Left cardiac atrium (tissue), 4 donors: ENCODE measurements at places on chromosomes 4 and X. TPM values are rescaled to one million over a fixed set of nuclear protein-coding genes. Genes with fewer than 3 reads are reported as not detected.

Gene LDOC1
- 7.9 TPM for total RNA-seq

DNA sequence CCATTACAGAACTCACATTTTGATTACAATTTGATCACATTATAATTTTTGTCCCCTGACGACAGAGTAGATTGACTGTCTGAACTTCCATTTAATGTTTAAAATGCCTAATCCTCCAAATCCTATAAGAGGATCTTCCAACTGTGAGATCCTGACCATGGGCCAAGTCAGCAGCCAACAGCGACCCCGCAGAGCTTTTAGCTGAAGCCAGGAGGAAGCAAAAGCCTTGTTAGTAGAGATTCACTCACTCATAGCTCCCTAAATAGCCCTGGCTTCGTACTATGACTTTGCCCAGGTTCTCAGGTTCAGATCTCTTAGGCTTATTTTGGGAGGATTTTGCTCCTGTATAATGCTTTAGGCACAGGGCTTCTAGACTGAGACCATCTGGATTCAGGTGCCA lies 413.1 kb downstream of the NKX6-1 start:
- no peak for DNase-seq

GRCh38 chr4:21205821-21206531 lies 505.7 kb downstream of the PACRGL start:
- DNase-seq = no peak

DNA sequence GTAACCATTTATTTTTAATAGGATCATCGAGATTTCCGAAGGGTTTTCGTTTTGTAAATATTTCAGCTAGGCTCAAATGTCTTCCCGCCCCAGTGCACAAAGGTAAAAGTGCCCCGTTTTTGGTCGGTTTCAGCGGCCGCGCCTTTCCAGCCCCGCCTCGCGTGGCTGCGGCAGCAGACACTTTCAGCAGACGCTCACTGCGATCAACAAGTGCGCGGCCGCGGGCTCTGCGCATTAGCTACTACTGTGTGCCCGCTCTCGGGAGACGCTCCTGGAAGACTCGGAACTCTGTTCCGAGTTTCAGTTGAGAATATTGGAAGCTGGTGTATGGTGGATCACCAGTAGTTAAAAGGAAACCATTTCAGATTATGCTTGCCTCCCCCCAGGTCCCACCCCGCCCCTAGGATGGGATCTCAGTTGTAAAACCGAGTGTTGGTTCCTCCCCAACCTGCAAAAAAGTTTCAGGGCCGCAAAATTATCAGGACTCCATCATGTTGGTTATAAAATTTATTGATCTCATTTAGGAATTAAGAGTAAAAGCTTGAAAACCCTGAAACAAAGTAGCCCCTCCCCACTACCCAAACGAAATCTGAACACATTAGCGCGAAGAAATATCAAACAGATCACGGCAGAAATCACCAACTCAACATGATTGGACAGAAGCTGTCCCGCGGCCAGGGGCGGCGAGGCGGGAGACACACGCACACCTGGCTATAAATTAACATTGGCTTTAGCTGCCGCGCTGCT lies 2.2 kb downstream of the SOX3 start:
- no peak for DNase-seq

Gene CCSER1
- total RNA-seq = 12.3 TPM

Gene CXCL5
- total RNA-seq = 0.09 TPM

DNA sequence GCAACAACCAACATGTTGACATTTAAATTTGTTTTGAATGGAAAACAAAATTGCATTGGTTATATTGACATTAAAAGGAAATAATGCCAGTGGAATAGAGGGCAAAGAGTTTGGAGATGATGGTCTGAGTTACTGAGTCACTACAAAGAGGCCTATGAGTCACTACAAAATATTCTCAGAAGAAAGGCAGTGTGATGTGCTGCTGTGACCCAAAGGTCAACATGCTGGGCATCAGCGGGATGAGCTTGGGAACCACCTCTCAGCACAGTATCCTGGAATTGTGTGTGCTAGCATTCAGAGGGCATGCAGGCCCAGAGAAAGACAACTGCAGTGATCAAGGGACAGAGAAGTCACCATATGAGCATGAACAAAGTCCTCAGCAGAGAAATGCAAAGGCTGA lies 2.8 kb downstream of the CMC4 start:
- no peak for DNase-seq

GRCh38 chrX:53458082-53458481 lies 23.9 kb upstream of the HSD17B10 start:
- no peak for DNase-seq

Gene AR
- total RNA-seq = 14.4 TPM

DNA sequence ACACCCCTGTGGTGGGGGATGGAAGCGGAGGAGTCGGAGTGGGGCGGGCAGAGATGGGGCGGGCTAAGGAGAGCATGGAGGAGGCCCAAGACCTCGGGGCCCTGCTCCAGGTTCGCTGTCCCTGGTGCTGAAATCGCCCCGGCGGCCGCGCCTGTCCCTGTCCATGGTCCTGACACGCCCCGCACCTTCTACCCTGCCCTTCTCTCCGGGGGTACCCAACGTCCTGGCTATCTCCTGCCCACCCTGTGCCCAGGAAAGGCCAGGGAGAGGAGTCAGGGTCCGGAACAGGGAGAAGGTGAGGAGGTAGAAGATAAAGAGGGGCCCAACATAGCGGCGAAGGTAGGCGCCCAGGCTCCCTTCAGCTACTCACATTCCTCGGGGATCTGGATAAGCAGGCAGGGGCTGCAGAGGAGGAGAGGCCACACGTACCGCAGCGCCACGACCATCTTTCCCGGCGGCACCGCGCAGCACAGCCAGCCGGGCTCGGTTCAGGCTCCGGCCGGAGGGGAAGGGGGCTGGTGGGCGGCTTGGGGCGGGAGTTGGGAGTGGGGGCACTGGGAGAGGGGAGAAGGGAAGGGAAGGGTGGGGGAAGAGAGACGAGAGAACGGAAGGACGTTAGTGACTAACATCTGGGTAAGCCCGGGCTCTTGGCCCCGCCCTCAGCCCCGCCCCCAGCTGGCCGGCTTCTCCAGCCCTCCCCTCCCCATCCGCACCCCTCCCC lies 10.4 kb downstream of the L1CAM start:
- peak; percentile 47 for DNase-seq

Gene TLR2
- 11.5 TPM for total RNA-seq

DNA sequence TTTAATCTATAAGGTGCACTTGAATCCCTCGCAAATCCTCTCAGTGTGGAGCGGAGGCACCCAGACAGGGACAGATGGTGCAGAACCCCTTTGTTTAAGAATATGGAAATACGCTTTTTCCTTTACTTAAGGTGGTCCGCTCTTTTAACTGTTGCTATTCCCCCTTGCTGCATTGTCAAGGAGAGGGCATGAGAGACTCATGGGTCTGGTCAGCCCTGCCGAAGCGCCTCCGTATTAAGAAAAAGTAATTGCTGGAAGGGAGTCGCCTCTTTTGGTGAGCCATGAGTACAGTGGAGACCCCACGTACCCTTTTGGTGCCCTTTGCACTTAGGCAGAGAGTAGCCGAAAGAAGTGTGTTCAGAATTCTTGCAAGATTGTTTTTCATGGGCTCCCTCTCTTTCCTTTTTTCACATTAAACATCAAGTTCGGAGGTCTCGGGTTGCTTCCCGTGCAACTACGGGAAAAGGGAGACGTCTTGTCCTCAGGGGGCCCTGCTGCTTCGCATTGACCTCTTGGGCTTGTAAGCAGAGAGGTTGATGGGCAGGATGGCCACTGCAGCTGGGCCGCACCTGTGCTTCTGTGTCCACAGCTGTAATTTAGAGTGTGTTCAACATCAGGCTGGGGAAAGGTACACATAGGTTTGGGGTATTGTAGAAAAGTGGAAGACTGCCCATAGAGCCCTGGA lies 109.6 kb downstream of the SPRY1 start:
- DNase-seq = no peak

GRCh38 chr4:184503869-184504300 lies 29.5 kb upstream of the IRF2 start:
- DNase-seq = no peak

Gene PPP1R2C
- not detected for total RNA-seq

DNA sequence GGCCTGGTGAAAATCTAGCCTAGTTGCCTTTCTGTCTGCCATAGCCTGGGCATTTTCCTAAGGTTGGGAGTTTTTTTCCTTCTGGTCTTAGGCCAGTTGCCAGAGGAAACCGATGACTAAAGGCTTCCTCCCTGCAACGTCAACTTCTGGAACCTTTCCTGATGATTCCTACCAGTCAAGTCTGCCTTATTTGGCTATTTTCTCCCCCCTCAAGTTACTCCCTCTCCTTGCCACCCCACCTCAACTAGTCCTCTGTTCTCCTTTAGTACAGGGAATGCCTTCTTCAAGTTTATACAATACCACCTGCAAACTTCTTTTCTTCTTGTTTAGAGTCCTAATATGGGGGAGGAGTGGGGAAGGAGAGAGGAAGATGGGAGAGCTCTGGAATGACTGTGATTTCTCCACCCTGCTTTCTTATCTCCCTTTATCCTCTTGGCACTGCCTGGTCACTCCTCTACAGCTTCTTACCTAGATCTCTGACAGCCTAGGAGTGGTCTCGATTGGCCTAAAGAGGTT lies 10.6 kb downstream of the MSN start:
- DNase-seq = peak; percentile 50

Gene MAGEA8
- not detected for total RNA-seq

Gene RIBC1
- 0.80 TPM for total RNA-seq

GRCh38 chr4:48379587-48380180 lies 38.4 kb downstream of the SLAIN2 start:
- no peak for DNase-seq

Gene IL13RA1
- 27.5 TPM for total RNA-seq

GRCh38 chrX:121781991-121782390 lies 734.6 kb downstream of the GLUD2 start:
- DNase-seq = no peak

DNA sequence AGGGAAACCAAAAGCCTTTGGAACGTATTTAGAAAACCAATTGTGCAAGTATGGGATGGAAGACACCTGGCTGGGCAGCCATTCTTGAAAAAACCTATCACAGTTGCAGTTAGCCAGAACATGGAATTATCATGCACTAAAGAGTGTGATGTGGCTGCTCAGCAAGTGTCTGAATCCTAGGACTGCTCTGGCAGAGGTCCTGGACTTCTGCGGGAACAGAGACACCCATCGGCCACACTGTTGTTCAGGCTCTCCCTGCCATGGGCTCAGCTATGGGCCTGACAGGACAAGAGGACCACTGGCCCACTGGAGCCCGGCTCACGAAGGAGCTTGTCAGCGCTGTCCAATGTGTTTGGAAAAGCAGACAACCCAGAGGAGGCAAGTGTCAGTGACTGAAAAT lies 115.7 kb upstream of the GPC4 start:
- DNase-seq = peak; percentile 21

- no peak for DNase-seq
Observed at GRCh38 chrX:24241822-24242648, 71.8 kb downstream of the SUPT20HL2 start.

- DNase-seq = no peak
Observed at GRCh38 chr4:141078871-141079270, 54.4 kb downstream of the RNF150 start.

DNA sequence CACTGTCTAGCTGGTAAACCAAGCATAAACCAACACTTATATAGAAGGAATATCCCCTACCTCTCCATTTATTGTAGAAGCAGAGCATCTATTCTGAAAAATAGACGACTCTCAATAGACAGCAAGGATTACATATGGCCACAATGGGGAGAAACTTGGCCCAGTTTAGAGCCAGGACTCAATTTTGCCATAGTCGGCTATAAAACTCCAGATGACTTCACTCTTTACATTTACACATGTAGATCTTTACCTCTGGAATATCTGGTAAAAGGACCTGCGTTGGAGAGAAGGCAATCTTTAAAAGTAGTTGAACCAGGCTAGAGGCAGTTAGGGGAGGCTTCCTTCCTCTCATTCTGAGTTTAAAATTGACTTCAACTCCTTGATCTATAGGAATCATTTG lies 77.3 kb downstream of the HMGB2 start:
- DNase-seq = no peak

- DNase-seq = no peak
Observed at GRCh38 chrX:148784856-148785255, 284.4 kb downstream of the AFF2 start.

DNA sequence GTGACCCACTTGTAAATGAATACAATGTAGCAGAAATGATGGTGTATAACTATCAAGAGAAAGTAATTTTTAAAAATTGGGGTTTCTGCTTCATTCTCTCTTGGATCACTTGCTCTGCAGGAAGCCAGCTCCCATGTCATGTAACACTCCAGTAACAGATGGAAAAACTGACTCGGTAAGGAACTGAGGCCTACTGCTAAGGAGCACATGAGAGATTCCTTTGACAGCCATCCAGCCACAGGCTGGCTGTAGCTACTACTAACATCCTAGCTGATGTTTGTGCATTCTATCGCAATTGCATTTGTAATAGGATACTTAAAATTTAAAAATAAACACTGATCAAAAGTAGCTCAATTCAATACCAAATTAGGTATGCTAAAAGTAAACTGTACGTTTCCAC lies 102.3 kb upstream of the MAB21L2 start:
- DNase-seq = no peak

GRCh38 chr4:72768364-72768763 lies 199.3 kb upstream of the ADAMTS3 start:
- DNase-seq = no peak

DNA sequence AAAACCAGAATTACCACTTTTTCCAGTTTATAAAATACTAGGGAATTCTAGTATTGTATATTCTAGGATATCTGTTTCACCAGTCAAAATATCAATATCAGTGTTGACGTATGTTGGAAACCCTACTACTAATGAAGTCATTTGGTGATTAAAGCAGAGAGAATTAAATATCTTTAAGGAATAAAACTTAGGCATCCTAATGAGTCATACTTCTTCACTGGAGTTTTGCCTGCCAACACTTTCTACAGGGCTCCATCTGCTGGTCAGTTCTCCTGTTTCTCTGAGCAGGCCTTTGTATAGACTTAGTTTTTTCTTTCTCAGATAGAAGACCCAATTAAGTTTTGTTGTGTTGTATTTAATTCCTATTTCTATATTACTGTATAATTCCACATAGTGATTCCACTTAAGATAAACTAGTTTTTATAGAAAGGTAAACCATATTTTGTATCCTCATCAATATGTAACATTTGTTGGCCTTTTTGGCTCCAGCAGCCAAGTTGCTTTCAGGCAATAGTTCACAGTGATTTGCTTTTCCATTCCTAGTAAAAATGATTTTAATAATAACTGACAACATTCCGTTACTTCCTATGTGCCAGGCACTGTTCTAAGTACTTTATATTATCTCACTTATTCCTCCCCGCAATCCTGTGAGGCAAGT lies 3.5 kb downstream of the AP1AR start:
- peak; percentile 65 for DNase-seq

DNA sequence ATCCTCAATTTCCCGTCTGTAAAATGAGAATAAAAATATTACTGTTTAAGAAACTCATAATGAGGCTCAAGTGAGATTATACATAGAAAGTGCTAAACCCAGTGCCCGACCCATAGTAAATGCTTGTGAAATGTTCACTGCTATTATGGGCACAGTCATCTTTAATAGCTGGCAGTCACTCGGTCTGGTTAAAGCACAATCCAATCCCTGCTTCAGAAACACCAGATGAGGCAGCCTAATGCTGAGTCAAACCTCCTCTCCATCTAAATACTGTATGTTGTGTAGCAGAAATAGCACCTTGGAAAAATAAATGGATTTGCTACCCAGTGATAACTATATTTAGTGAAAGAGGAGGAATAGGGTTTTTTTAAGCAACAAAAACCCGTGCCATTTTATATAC lies 14.5 kb downstream of the EVC2 start:
- DNase-seq = no peak

GRCh38 chrX:19846995-19847790 lies 40.2 kb downstream of the SH3KBP1 start:
- DNase-seq = peak; percentile 50
